ENCODE measurements at places on chromosomes 1 and 21.

DNA sequence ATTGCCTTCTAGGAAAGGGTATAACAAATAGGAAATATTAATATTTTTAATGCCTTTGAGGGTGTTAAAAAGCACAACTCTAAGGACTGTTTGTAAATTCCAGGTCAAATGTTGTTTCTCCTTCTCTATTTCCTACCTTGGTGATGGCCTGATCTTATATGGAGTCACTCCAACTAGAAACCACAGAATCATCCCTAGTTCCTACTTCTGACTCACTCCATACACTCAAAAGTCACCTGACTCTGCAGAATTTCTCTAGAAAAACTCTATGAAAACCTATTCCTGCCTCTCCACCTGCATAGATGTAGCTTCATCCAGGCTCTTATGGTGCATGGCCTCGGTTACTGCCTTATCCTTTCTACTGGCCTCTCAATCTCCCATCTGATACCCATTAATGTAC is 14.5 kb downstream of the RGS4 start:
- DNase-seq, result no peak

DNA sequence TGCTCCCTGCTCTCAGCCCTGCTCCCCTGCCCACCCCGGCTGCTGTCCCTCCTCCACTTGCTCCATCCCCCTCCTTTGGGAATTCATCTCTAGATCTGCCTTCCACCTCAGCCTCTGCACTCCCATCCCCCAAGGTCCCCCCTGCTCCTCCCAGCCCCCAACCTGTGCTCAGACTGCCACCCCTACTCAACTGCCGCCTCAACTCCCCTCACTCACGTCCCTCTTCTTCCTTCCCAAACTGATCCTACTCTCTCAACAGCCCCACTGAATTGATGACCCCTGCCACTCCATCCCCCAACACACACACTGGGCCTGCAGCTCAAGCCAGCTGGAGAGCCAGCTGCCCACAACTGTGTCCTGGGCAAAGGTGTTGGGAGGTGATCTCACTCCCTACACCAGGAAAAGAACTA is 15.8 kb upstream of the ETV3L start:
- DNase-seq, result no peak

DNA sequence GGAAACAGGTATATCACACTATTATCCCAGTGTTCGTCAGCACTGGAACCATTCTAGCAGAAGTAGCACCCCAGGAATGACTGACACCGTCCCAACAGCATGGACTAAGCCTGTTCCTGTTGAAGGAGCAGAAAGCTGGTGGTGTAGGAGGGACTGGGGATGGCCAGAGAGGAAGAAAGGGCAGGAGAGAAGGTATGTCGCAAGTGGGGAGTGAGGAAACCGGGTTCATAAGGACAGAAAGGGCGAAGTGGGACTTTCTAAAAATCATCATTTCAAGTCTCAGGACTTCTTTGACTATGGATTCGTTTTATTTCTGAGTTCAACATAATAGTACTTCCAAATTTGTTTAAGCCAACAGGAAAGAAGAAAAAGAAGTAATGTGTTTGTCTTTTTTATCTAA is 19.7 kb upstream of the MX1 start:
- DNase-seq, result no peak

DNA sequence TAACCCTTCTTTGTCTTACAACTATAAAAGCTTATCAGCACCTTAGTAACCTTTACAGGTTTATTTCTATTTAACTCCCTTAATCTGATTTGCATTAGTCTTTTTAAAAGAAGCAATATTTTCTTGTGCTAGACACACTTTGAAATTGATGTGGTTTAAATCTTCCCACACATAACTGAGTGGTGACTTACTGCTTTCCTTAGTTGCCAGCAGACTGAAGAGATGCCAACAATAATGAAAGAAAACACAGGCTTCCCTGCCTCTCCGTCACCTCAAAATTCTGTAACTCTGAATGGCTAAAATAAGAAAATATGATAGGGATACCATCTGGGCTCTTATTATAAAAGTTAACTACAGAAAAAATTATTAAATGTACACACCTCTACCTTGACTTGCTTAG is 196.8 kb downstream of the PTBP2 start:
- DNase-seq, result no peak

DNA sequence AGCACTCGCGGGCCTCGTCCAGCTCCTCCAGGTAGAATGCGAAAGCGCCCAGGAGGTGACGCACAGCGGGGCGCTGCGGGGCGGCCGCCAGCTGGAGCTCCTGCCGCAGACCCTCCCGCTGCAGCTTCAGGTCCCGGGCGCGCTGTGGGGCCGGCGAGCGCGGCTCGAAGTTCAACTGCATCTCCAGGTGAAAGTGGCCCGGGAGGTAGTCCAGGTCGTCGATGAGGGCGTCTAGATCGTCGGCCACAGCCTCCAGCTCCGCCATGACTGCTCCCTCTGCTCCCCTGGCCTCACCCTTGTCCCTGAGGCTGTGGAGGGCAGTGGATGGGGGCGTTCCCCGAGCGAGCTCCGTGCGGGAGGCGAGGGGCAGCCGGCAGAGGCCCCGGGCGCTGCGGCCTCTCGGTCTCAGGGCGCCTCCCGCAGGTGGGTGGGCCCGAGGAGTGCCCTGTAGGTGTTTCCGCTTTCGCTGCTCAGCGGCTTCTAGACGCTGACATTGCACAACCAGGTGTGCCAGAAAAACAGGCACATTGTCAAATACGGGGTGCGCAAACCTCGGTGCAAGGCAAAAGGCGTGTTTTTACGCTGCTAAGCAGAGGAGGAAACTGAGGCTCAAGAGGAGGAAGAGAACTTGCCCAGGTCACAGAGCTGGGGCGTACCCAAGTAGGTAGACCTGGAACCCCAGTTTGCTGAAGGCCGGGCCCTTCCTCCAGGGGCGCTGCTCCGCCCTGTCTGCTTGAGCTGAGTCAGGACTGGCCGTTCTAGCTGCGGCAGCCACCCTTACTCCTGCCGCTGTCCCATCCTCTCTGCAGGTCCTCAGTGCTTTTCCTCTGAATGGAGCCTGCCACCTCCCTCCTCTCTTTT is at the start of gene TTC22:
TTC22 (minus strand) TSS at position 425 of the 861 bp plus-strand sequence; CDS start at position 265, 160 bp downstream.
- DNase-seq, result peak; percentile 65

- DNase-seq, result peak; percentile 19
Observed at GRCh38 chr1:48236716-48237470, 14.4 kb downstream of the SLC5A9 start.

Data from CD4-positive, alpha-beta memory T cell (primary cell).